ENCODE measurements at places on chromosomes 6 and 20.

GRCh38 chr6:24549674-24550353 lies 55.0 kb downstream of the ALDH5A1 start:
- no peak for DNase-seq

DNA sequence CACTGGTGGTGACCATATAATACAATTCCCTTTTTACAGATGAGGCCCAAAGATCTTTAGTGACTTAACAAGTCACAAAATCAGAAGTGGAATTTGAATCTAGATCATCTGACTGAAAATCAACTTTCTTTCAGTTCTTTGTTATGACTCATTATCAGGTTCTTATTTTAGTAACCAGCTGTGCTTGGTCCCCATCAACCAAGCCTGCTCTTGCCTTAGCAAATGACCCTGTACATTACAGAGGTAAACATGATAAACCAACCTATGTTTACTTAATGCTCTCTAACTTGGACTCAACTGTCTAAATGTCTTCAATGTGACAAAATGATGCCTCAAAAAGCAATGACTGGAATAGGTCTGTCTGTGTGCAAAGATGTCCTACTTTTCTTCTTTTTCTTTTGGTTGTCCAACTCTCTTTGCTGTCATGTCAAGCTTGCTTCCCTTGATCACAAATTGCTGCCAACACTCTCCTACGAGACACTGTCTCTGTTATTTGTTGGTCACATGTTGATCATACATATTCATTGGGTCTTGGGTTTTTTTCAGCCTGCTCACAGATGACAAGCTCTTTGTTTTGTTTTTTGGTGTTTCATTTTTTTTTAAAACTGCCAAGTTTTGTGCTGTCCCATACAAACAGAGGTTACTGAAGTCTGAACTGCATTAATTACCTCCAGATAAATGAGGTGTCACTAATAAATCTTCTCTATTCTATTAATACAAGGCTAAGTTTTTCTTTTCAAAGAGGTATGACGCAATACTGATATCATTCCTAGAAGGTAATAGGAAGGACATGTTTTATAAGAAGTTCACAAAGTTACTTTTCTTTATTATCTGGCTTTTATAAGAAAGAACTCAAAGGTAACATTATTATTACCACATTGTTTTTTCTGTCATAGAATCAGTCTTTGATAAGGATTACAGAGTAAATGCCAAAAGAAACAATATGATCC lies 62.2 kb upstream of the PLN start:
- no peak for DNase-seq

- DNase-seq: no peak
Measured at GRCh38 chr6:7042056-7042653, 65.6 kb upstream of the RREB1 start.

- no peak for DNase-seq
Measured at GRCh38 chr6:4912559-4912958, 91.3 kb downstream of the RPP40 start.

DNA sequence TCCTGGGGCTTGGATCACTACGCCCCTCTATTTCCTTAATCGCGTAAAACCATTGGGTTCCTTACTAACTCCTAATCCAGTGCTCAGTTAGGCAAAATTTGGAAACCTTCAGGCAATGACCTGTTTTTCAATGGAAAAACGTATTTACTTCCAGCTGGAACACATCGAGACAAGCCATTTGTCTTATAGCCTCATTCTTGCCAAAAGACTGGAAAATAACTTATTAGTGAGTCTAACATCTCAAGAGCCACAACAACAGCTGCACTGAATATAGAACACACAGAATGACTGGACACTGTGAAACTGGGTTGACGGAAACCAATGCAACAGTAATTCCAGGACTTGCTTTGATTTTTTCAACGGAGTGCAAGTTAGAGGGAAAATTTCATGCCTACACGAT lies 125.2 kb upstream of the MAP3K7 start:
- no peak for DNase-seq

DNA sequence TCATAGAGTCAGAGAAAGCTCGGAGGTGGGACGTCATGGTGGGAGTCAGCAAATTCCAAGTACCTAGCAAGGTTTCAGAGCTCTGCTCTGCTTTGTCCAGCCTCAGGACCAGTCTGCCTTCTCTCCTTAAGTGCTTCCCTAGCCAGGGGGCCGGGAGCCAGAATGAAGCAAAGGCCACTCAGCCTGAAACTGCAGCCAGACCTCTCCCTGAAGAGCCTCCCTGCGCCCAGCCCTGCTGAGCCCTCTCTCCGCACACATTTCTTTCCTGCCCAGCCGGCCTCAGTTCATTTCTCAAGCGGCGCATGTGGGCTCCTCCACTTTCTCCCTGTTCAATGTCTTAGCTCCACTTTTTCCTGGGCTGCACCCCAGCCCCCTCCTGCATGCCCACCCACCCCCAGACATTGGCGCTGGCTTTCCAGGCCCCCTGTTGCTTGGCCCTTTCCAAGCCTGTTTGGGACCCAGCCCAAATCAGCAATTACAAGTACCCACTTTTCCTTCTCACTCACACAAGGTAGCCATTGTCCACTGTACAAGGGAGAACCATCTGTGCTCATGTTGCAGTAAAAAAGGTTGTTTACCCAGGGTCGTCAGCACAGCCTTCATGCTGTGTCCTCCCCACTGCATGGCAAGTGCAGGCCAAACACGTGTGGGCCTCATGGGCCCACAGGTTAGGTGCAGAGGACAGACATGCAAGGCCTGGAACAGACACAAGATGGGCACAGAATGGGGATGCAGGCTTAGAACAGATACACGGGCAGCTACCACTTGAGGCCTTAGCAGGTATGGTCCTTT lies 147.1 kb downstream of the MRPL14 start:
- DNase-seq: peak; percentile 11

DNA sequence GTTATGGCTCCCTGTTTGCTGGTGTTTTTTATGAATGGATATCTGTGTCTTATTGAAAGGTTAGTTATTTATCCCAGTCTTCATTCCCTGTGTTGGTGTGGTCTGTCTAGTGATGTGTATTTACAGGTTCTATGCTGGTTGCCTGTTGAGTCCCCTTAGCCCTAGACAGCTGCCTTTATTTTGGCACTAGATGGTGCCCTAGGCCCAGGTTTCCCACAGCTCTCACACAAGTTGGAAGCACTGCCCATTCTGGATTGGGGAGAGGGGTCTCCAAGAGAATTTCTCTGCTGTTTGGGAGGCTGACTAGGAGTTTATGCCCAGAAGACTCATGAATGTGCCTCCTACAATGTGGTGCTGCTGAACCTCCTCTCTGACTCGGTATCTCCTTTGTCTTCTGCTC lies 12.4 kb downstream of the GRM1 start:
- DNase-seq: no peak

DNA sequence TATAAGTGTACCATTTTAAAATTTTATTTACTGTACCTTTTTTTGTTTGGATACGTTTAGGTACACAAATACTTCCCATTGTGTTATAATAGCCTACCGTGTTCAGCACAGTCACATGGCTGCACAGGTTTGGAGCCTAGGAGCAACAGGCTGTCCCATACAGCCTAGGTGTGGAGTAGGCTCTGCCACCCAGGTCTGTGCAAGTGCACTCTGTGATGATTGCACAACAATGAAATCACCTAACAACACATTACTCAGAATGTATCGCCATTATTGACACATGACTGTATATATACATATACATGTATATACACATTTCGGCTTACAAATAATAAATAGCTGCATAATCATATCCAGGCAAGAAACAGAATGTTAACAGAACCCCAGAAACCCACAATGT lies 15.4 kb downstream of the SERAC1 start:
- no peak for DNase-seq

- no peak for DNase-seq
Measured at GRCh38 chr6:154485815-154486214, 24.7 kb downstream of the CNKSR3 start.

- DNase-seq: no peak
Measured at GRCh38 chr20:9395971-9396370, 118.4 kb upstream of the LAMP5 start.

DNA sequence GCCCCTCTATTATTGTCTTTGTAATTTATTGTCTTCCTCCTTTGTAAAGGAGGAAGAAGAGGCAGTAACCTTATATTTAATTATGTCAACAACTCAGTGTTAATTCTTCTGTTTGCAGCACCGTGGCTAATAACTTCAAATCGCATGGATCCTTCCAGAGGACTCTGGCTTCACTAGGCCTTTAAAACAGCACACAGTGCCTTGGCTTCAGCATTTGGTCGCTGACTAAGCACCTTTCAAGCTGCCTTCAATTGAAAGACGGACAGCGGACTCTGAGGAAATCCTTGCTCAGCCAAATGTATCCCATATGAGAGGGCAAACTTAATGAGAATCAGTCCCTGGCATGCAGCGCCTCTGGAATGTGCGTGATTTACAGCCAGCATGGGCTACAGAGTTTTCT lies 64.2 kb downstream of the SGK1 start:
- DNase-seq: no peak

GRCh38 chr20:56428881-56429280 lies 16.8 kb downstream of the CASS4 start:
- DNase-seq: no peak

GRCh38 chr6:43770372-43771209 lies 580 bp downstream of the VEGFA start:
- peak; percentile 58 for DNase-seq

GRCh38 chr6:130447374-130447773 lies 81.6 kb downstream of the TMEM200A start:
- no peak for DNase-seq

DNA sequence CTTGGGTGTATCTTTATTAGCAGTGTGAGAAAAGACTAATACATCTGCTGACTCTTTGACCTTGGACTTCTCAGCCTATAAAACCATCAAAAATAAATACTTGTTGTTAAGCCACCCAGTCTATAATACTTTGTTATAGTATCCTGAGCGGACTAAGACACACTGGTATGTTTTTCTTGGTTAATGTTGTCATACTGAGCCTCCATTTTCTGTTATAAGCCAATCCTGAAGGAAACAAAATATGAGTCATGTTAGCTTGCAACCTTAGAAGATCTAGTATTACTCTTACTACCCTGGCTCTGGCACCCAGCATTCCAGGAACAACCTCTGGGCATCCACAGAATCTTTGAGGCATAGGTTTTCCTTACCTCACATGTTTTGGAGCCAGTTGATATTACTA lies 307.2 kb downstream of the FRK start:
- no peak for DNase-seq

GRCh38 chr6:14759976-14760672 lies 485.7 kb upstream of the JARID2 start:
- no peak for DNase-seq

- no peak for DNase-seq
Measured at GRCh38 chr6:18359237-18359885, 27.8 kb upstream of the RNF144B start.

DNA sequence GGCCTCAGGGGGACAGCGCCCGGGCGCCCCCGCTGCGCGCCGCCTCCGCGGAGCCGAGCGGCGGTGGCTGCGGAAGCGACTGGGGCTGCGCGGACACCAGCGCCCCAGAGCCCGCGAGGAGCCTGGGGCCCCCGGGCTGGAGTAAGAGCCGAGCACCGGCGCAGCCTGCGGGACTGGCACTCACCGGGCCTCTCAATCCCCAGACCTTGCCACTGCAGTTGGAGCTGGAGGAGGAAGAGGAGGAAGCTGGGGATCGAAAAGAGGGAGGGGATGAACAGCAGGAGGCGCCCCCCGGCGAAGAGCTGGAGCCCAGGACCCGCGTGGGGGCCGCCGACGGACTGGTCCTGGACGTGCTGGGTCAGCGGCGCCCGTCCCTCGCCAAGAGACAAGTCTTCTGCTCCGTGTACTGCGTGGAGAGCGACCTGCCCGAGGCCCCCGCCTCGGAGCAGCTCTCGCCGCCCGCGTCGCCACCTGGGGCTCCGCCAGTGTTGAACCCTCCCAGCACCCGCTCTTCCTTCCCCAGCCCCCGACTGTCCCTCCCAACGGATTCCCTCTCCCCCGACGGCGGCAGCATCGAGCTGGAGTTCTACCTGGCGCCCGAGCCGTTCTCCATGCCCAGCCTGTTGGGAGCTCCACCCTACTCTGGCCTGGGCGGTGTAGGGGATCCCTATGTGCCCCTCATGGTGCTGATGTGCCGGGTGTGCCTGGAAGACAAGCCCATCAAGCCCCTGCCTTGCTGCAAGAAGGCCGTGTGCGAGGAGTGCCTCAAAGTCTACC lies 590 bp downstream of the RNF217 start:
- DNase-seq: no peak

GRCh38 chr6:126182650-126183311 lies 157.1 kb upstream of the CENPW start:
- no peak for DNase-seq

- DNase-seq: no peak
Measured at GRCh38 chr6:151178373-151178772, 61.4 kb upstream of the AKAP12 start.

DNA sequence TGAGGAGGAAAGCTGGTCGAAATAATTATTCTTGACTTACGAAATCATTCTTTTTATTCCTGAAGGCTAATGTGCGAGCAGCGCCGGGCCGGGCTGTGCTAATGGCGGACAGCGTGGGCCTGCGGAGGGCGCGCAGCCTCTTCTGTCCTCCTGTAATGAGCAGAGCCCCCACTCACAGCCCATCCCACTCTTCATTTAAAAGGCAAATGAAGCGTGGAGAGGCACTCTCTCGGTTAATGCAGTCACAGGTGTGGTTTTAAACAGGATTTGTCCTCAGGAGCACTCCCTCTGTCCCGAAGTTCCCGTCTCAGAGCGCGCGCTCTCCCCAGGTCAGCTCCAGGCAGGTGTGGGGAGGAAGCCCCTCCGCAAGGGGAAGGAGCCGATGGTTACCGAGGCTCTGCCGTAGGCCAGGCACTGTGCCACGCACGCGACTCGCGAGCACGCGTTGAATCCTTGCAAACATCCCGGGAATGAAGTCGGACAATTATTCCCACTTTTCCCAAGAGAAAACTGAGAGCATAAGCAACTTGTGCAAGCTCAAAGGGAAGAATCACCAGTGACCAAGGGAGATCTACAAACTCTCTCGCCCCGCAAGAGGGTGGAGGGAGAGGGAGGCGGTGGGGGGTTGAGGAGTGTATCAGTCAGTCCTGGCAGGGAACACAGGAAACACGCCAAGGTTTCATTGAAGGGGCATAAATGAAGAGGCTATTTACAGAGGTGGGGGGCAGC lies 35.5 kb upstream of the ZFAND3 start:
- DNase-seq: peak; percentile 36

- no peak for DNase-seq
Measured at GRCh38 chr6:34928220-34928619, 39.2 kb downstream of the ANKS1A start.

DNA sequence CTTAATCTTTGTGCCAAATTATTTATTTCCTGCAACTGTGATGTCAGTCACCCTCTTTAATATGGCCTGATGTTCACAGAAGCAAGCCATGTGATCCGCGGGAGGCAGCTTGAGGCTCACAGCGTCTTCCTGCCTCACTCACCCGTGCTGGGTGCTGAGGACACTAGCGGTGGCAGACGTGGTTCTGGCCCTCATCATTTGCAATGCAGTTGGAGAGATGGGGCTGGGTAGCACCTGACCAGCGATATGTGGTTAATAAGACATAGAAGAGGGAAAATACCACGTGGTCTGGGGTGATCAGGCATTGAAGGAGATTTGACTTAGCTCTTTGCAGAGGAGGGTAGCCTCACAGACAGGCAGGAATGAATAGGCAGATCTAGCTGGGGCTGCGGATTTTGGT lies 264.7 kb downstream of the TMEM242 start:
- DNase-seq: no peak

GRCh38 chr20:49672096-49672664 lies 41.5 kb downstream of the B4GALT5 start:
- no peak for DNase-seq
